ENCODE measurements at places on chromosomes 7 and 10.
A peak's percentile ranks its signal among the peaks of the same experiment; 100 is the strongest.

DNA sequence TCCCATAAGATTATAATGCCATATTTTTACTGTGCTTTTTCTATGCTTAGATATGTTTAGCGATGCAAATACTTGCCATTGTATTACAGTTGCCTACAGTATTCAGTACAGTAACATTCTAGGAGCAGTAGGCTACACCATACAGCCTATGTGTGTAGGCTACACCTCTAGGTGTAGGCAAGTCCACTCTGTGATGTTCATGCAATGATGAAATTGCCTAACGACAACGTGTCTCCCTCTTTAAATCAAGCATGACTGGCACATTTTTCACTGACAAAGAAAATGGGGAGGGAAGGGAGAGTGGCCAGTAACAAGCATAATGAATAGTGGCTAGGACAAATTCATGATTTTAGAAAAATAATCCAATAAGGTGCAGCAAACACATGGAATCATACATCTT lies 1.7 kb downstream of the NCAPG2 start:
- no peak for DNase-seq

GRCh38 chr7:138981332-138982203 lies at the start of gene KIAA1549:
TSS of gene KIAA1549 (minus strand) at chr7:138981389. CDS start at chr7:138981269, 120 bp downstream.
- DNase-seq = peak; percentile 54

- DNase-seq = no peak
Observed at GRCh38 chr10:91054325-91054724, 133.4 kb upstream of the ANKRD1 start.

GRCh38 chr7:143416565-143417149 lies 8.0 kb upstream of the EPHA1 start:
- DNase-seq = no peak

- DNase-seq = no peak
Observed at GRCh38 chr10:73233883-73234282, 13.2 kb downstream of the DNAJC9 start.

DNA sequence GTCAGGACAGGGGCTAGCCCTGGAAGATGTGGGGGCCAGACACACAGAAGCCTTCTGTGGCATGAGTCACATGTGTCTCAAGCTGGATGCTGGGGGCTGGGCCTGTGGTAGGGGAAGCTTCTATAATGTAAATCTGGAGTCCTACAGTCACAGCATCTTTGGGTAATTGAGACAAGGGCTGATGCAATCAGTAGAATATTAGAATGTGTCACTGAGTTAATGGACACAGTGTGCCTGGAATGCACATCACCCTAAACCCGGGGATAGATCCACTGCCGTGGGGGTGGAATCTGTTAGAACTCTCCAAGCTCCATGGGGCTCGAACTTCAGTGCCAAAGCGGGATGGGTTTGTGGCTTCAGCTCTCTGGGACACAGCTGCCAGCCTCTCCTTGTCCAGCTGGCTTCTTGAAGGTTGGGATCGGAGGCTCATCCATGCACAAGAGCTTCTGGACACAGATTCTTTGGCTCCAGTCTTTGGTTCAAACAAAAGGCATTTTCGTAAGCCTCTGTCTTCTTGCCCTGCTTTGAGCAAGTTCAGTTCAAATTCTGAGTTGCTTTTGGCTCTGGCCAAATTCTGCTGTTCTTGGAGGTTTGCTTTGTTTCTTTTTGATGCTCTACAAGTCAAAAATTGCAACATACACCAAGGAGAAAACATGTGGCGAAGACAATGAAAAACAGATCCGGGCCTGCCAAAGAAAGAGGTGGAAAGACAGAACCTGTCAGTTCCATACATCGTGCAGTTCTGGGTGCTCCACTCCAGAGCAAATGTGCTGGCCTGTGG lies 194.8 kb upstream of the ZNF32 start:
- DNase-seq = no peak

DNA sequence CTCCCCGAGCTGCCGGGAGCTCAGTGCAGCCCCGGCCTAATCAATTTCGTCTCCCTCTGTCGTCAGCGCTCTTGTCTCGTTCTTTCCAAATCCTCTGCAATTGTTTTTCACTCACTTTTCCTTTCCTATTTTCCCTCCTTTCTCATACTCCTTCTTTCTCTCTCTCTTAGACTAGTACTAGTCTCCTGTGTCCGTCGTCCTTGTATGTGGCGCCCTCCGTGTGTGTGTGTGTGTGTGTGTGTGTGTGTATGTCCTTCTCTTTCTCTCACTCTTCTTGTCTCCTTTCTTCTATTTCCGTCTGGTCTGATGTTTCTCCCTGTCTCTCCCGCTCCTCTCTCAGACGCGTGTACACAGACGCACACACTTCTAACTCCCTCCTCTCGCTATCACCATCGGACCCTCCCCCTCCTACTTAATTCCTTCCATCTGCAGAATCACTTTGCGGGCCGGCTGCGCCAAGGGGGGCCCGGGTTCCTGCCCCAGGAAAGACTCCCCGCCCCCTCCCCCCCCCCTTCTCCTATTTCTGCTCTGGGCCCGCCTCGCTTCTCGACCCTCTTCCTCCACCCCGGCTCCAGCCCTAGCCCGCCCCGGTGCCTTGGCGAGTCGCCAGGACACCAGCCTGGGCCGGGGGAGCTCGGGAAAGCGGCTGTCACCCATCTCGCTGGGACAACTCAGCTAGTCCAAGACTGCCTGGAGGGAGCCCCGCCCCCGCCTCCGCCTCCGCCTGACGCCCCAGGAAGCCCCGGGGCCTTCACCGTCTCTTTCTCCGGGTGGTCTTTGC lies 743 bp upstream of the ZCCHC24 start:
- DNase-seq = no peak

DNA sequence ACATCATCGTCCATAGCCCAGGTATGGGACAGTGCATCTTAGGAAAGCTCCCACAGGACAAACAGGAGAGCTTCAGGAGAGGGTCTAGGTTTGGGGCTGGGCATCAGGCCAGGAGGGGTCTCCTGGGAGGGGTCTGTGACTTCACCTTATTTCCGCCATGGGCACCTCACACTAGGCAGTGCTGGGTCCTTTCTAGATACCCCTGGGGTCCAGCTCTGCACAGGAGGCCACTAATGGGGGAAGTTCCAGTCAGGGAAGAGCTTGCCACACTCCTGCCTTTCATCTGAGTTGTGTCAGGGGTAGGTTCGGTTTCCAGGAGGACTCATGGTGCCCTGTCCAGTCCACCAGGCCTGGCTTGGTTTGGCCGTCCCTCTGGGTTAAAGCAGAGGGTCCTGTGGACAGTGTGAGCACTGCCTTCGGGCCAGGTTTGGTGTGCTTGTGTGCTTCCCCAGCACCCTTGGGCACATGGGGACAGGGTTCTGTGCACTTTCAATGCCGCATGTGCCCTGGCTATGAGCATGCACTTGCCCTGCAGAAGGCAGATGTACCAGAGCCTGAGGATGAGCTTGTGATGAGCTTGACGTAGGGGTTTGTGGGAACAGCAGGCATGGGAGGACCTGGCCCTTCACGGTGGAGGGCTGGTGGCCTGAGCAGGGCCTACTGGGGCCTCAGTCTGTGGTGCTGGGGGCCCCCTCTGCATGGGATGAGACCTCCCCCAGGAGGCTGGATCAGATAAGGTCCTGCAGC lies 377.7 kb upstream of the NUPR2 start:
- DNase-seq = no peak

DNA sequence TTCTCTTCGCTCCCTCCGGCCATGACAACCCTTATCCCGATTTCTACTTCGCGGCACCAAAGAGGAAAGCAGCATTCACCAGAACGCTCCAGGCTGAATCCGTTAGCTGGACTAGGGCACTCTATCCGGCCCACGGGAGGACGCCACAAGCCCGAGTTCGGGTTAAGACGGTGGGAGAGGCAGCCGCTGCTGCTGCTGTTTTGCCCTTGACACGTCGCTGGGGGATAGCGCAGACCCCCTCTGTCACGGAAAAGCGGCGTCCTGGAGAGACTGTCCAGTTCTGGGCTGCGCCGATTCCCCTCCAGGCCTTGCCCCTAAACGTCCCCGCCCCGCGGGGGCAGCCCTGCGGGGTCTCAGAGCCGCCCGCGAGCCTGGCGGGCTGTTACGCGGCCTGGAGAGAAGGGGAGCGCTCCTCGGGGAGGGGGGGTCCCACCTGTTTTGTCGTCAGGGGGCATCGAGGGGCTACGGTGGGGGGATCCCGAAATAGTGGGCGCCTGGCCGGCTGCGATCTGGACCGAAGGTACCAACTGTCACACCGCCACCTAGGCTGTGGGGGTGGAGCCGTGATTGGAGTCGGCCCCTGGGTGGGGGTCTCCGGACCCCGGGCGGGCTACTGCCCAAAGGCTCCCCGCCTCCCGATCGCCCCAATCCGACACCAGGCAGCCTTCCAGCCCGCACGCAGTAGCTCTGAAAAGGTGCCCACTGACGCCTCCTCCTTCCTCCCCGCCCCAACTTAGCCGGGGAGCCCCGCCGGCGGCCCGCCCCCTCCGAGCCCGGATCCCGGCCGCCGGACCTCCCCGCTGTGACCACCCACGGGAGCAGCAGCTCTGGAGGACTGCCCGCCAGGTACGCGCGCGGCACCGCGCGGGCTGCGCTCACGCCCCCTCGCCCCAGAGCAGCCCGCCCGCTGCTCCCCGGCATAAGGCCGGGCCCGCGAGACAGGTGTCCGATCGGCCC lies 772 bp downstream of the SGMS1 start:
- DNase-seq = peak; percentile 50

GRCh38 chr7:108020585-108020984 lies 17.6 kb upstream of the LAMB1 start:
- DNase-seq = no peak

GRCh38 chr10:52440612-52441285 lies 126.7 kb downstream of the DKK1 start:
- DNase-seq = no peak

DNA sequence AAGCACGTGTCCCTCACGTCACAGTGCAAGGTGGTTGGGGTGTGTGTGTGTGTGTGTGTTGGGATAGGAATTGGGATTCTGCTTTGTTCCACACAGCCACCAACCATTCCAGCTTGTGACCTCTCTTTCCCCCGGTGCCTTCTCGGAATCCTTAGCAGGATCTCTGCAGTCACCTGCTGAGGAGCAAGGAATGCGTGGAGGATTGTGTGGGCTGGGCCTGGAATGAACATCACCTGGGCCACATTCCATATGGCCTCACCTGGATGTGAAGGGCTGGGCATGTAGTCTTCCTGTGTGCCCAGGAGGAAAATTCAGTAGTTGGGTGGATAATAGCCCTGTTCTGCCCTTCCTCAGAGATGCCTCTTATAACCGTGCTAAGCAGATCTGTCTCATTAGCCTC lies 113.8 kb downstream of the CHN2 start:
- DNase-seq = no peak

- no peak for DNase-seq
Observed at GRCh38 chr10:30786131-30786530, 156.6 kb upstream of the LYZL2 start.

DNA sequence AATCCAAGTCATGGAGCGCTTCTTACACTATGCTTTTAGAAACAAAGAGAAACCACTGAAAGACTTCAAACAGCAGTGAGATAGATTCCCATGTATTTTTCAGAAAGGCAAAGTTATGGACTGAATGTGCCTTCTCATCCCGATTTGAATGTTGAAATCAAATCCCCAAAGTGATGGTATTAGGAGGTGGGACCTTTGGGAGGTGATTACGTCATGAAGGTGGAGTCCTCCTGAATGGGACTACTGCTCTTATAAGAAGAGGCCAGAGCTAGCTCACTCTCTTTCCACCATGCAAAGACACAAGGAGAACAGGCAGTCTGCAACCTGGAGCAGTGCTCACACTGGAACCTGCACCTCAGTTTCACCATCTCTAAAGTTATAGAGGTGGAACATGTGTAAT lies 1279.8 kb downstream of the GATA3 start:
- no peak for DNase-seq

- DNase-seq = no peak
Observed at GRCh38 chr7:2029211-2029905, 203.4 kb downstream of the MAD1L1 start.

GRCh38 chr7:128091106-128091505 lies 59.9 kb upstream of the LRRC4 start:
- DNase-seq = no peak

DNA sequence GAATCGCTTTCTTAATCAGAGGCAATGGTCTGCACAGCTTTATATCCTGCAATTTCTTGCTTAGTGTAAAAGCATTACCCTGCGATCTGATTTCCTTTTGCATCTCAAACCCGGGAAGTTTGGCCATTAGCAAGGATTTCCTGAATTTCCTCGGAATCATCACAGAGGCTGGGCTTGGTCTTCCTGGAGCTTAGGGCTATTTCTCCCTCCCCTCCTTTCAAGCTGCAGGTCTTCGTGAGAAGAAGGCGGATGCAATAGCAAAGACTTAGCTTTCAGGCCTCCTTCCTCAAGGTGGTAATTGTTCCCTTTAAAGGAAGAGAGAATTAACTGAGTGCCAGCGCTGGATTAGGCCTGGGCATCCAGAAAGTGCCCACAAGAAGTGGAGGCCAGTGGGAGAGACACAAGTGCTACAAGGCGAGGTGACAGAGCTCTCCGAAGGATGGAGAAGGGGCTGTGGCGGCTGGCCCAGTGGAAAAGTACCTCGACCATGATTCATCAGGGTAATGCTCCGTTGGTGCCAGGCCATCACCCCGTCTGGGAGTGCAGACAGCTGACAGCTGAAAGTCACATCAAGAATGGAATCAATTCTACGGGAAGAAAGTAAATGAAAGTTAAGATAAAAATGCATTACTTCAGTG lies 4.0 kb upstream of the ARMS2 start:
- DNase-seq = no peak

GRCh38 chr10:132655735-132656134 lies 118.1 kb downstream of the INPP5A start:
- no peak for DNase-seq

DNA sequence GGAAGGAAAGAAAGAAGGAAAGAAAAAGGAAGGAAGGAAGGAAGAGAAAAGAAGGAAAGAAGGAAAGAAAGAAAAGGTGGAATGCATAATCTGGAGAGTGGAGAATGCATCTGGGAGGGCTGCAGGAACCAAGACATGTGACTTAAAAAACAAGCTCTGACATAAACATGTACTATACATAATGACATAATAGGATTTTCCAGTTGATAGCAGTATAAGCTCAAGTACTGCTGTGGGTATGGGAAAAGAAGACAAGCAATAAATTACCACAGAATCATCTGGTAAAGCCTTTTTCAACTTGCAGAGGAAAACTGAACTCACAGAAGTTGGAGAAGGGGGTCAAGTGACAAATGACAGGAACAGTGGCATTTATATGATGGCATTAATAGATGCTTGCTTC lies 345.9 kb downstream of the PLXDC2 start:
- no peak for DNase-seq

DNA sequence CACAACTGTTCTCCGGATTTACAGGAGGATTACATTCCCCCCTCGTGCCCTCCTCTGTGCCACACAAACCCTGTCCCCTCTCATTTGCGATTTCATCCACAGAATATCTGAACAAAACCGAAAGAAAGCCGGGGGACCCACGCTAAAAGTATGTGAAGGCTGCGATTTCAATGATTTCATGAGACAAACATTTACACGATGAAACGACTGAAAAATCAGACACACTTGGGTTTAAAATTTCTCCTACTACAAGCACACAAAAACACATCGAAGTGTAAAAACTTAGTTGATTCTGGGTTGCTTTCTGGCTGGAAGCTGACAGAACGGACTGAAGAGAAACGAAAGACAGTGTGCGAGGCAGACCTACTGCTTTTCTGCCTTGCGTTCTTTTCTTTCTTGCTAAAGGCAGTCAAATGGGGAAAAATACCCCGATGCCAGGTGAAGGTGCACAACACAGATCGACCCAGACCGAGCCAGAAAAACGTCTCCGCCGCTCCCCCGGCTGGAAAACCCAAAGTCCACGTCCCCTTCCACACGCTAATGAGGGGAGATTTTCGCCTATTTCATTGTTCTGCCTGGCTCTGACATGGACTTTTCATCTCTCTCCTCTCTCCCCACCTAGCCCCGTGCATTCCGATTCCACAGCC lies 1.2 kb downstream of the HIPK2 start:
- no peak for DNase-seq
